Karpas-422 (cell line): ENCODE measurements at places on chromosomes 6 and 20.
A peak's percentile ranks its signal among the peaks of the same experiment; 100 is the strongest.

DNA sequence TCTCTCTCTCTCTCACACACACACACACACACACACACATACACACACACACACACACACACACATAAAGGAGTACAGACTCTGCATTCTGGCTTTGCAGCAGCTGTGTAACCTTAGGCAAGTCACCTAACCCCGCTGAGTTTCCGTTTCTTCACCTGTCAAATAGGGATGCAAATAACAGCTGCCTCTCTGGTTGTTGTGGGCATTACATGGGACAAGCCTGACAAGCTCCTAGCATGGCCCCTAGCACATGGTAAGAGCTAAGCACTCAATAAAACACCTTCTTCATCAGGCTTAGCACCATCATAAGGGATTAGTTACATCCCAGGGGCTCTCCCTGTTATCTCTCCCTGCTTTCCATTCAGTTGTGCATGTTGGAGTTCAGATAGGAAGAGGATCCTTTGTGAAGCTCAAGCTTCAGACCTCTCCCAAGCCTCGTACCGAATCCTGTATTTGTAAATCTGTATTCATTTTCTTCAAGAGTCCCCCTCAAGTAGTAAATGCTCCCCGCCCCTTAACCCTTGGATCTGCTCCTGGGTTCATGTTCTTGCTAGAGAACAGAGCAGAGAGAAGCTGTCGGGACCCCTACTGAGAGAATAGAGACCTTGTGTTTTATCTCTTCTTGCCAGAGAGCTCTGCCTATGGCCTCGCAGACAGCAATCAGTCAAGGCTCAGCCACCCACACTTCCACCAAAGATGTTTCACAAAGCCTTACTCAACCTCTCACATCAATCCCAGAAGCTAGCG lies 2.2 kb downstream of the SLC13A3 start:
- H3K4me3 ChIP-seq: no peak overlapping the region
- H3K27ac ChIP-seq: no peak overlapping the region
- H3K27me3 ChIP-seq: no peaks in the 10 kb centered on the region
- H3K36me3 ChIP-seq: no peaks in the 10 kb centered on the region
- peak; percentile 58 for DNase-seq
- peaks cover 6% of the 10 kb centered on the region for H3K4me1 ChIP-seq

DNA sequence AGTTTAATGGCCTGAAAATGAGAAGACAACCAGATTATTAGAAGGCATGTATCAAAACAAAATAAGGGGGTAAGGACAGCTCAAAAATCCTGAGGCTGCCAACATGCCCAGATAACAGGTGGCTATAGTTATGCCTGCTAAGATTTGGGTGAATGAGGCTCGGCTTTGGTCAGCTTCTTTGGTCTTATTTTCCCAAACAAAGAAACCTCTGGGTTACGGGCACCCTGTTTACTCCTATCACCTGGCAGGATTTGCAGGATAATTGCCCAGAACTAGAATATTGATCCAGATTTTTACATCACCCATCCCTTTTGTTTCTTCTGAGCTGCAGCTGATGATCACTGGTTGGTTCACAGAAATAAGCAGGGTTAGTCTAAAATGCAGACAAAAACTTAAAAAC lies 74.3 kb downstream of the SLC16A10 start:
- no peak overlapping the region for H3K27ac ChIP-seq
- no peaks in the 10 kb centered on the region for H3K36me3 ChIP-seq
- H3K27me3 ChIP-seq: no peaks in the 10 kb centered on the region
- H3K4me1 ChIP-seq: no peaks in the 10 kb centered on the region
- no peak overlapping the region for H3K4me3 ChIP-seq

GRCh38 chr20:45867819-45868176 lies 10.4 kb downstream of the ZSWIM3 start:
- H3K4me1 ChIP-seq: no peaks in the 10 kb centered on the region
- no peaks in the 10 kb centered on the region for H3K36me3 ChIP-seq
- H3K4me3 ChIP-seq: no peak overlapping the region
- no peak for DNase-seq
- no peaks in the 10 kb centered on the region for H3K27me3 ChIP-seq

DNA sequence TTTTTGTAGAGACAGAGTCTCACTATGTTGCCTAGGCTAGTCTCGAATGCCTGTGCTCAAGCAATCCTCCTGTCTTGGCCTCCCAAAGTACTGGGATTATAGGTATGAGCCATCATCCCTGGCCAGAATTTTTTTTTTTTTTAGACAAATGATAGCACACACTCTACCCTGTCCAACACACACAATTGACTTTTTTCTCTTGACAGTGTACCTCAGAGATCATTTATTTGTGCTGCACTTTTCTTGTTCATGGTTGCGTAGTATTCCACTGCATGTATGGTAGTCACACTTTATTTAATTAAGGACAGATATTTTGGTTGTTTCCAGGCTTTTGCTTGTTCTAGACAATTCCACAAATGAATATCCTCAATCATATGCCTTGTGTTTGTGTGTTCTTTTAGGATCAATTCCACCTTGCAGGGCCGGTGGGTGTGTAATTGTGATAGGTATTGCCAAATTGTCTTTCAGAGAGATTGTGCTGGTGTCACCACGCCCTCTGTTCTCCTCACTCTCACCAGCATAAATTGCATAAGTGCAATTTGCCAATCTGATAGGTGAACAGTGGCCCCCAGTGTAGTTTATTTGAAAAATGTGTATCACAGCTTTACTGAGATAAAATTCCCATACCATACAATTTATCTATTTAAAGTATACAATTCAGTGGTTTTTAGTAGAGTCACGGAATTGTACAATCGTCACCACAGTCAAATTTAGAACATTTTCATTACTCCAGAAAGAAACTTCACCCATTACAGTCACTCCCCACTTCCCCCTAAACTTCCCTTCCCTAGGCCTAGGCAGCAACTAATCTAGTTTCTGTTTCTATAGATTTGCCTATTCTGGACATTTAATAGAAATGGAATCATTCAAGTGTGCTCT lies 20.1 kb downstream of the SRC start:
- H3K27me3 ChIP-seq: no peaks in the 10 kb centered on the region
- H3K27ac ChIP-seq: peak overlapping the region; percentile 92
- H3K36me3 ChIP-seq: peaks cover 14% of the 10 kb centered on the region

GRCh38 chr6:157029980-157030690 lies 253.0 kb downstream of the ARID1B start:
- peaks cover 33% of the 10 kb centered on the region for H3K4me1 ChIP-seq
- no peak for DNase-seq
- no peak overlapping the region for H3K4me3 ChIP-seq
- H3K27me3 ChIP-seq: no peaks in the 10 kb centered on the region

DNA sequence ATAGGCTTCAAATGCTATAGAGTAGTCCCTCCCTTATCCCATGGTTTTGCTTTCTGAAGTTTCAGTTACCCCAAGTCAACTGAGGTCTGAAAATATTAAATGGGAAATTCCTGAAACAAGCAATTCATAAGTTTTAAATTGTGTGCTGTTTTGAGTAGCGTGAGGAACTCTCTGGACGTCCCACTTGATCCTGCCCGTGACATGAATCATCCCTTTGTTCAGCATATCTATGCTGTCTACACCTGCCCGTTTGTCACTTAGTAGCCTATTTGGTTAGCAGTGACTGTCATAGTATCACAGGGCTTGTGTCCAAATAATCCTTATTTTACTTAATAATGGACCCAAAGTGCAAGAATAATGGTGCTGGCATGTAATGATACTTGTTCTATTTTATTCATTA lies 5.0 kb downstream of the PCMT1 start:
- no peak for DNase-seq
- no peak overlapping the region for H3K27ac ChIP-seq
- peaks cover 17% of the 10 kb centered on the region for H3K4me1 ChIP-seq
- no peaks in the 10 kb centered on the region for H3K27me3 ChIP-seq
- H3K36me3 ChIP-seq: peaks cover 10% of the 10 kb centered on the region; the same call in 1 of the 2 replicates

GRCh38 chr20:61217848-61218247 lies 34.2 kb upstream of the CDH4 start:
- no peak overlapping the region for H3K27ac ChIP-seq
- H3K36me3 ChIP-seq: no peaks in the 10 kb centered on the region
- no peak for DNase-seq
- no peaks in the 10 kb centered on the region for H3K27me3 ChIP-seq

GRCh38 chr6:24387818-24388217 lies 14.9 kb upstream of the MRS2 start:
- no peak overlapping the region for H3K4me3 ChIP-seq
- DNase-seq: no peak
- H3K27me3 ChIP-seq: no peaks in the 10 kb centered on the region
- no peaks in the 10 kb centered on the region for H3K36me3 ChIP-seq
- H3K27ac ChIP-seq: no peak overlapping the region

- H3K4me3 ChIP-seq: peak overlapping the region; percentile 69; the same call in 1 of the 2 replicates
- H3K4me1 ChIP-seq: peaks cover 24% of the 10 kb centered on the region
- no peak overlapping the region for H3K27ac ChIP-seq
- H3K27me3 ChIP-seq: no peaks in the 10 kb centered on the region
- DNase-seq: no peak
- H3K36me3 ChIP-seq: no peaks in the 10 kb centered on the region
These were observed 131.9 kb upstream of the BTN3A2 start for GRCh38 chr6:26232940-26233648.

GRCh38 chr6:3398755-3399696 lies 57.8 kb downstream of the SLC22A23 start:
- H3K27me3 ChIP-seq: no peaks in the 10 kb centered on the region
- H3K36me3 ChIP-seq: no peaks in the 10 kb centered on the region
- H3K4me1 ChIP-seq: no peaks in the 10 kb centered on the region
- no peak overlapping the region for H3K4me3 ChIP-seq
- H3K27ac ChIP-seq: no peak overlapping the region
- no peak for DNase-seq

DNA sequence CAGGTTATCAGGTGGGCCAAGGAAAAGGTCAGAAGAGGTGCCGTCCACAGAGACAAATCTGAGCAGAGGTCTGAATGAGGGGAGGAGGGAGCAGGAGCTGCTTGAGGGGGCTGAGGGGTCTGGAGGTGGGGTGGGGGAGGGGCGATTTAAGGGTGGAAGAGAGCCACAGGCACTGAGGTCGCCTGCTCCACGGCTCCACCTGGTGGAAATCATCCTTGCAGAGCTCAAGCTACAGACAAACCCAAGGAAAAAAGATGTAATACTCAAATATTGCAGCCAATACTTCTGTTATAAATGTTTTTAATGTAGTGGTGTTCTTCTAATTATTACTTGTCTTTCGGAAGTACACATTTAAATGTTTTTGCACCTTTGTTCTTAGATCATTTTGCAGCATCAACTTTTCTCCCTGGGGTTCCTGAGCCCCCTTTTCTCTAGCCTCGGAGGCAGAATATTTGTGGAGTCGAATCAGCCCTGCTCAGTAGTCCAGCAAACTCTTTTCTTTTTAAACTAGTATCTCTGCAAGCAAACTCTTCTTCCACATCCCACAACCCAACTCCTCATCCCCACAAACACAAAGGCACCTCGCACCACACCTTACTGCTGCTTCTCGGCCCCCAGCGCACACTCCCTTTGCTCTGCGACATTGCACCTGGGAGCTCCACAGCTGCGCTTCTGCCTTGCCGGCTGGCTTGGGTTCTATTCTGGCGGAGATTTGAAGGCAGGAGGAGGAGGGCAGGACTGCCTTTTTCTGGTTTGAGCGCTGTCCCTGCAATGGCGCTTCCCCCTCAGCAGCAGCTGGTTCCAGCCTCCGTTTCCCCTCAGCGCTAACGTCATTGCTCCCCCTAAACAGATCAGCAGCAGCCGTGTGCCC lies 51.0 kb upstream of the TFAP2A start:
- no peaks in the 10 kb centered on the region for H3K27me3 ChIP-seq
- no peaks in the 10 kb centered on the region for H3K36me3 ChIP-seq
- H3K4me1 ChIP-seq: no peaks in the 10 kb centered on the region
- DNase-seq: peak; percentile 80
- no peak overlapping the region for H3K27ac ChIP-seq

GRCh38 chr6:16819752-16820151 lies 58.5 kb upstream of the ATXN1 start:
- no peaks in the 10 kb centered on the region for H3K4me1 ChIP-seq
- H3K4me3 ChIP-seq: no peak overlapping the region
- H3K27ac ChIP-seq: no peak overlapping the region

DNA sequence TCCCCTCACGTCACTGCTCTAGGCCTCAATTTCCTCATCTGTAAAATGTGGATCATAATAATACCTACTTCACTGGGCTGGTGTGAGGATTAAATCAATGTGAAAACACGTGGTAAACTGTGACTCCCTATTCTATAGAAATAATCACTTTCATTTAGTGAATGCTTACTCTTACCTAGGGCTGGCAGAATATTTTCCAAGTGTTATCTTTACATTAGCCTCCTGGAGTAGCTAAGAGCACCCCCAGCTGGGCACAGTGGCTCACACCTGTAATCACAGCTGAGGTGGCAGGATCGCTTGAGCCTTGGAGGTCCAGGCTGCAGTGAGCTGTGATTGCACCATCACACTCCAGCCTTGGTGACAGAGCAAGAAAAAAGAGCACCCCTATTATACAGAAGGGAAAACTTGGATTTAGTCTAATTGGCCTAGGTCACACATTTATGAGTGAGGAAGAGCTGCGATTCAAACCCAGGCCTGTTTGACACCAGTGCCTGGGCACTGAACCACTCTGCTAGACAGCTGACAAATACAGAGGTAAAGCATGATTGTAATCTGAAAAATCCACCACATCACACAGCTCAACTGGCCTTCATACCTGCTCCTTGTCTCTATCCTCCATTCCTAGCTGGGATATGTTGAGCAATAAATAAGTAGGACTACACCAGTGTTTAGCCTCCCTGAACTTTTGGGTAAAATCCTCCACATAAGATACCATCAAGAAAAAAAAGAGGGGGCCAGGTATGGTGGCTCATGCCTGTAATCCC lies 1.4 kb upstream of the SNTA1 start:
- H3K27me3 ChIP-seq: no peaks in the 10 kb centered on the region
- no peaks in the 10 kb centered on the region for H3K36me3 ChIP-seq
- peak overlapping the region; percentile 88 for H3K27ac ChIP-seq
- H3K4me3 ChIP-seq: peak overlapping the region; percentile 98
- H3K4me1 ChIP-seq: peaks cover 54% of the 10 kb centered on the region
- DNase-seq: peak; percentile 84

DNA sequence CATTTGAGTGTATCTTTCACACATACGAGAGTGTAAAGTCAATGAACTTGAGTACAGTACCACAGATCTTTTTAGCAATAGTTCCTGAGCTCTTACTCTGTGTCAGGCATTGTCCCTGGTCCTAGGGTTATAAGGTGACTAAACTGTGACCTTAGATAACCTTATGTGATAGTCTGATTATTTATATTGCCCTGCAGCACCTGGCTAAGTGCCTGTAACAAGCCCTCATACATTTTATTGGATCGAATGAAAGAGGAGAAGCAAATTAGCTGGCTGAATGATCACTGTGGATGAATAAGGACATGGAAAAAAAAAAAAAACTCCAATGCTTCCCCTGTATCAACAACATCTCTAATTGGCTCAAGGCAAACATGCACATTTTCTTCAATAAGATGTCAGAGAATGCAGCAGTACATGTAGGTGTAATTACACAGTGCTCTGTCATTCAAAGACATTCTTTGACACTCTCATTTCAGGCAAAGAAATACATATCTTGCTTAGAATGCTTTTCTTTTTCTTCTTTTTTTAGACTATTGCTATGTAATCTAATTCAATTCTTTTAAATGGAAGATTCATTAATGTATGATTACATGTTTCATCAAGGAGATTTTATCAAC lies 153.4 kb downstream of the PHACTR1 start:
- no peak for DNase-seq
- H3K27me3 ChIP-seq: no peaks in the 10 kb centered on the region
- no peak overlapping the region for H3K27ac ChIP-seq
- no peak overlapping the region for H3K4me3 ChIP-seq

GRCh38 chr20:61126369-61127195 lies 125.5 kb upstream of the CDH4 start:
- no peak overlapping the region for H3K4me3 ChIP-seq
- H3K27me3 ChIP-seq: no peaks in the 10 kb centered on the region
- DNase-seq: no peak
